ENCODE measurements at places on chromosomes 5 and 9.

DNA sequence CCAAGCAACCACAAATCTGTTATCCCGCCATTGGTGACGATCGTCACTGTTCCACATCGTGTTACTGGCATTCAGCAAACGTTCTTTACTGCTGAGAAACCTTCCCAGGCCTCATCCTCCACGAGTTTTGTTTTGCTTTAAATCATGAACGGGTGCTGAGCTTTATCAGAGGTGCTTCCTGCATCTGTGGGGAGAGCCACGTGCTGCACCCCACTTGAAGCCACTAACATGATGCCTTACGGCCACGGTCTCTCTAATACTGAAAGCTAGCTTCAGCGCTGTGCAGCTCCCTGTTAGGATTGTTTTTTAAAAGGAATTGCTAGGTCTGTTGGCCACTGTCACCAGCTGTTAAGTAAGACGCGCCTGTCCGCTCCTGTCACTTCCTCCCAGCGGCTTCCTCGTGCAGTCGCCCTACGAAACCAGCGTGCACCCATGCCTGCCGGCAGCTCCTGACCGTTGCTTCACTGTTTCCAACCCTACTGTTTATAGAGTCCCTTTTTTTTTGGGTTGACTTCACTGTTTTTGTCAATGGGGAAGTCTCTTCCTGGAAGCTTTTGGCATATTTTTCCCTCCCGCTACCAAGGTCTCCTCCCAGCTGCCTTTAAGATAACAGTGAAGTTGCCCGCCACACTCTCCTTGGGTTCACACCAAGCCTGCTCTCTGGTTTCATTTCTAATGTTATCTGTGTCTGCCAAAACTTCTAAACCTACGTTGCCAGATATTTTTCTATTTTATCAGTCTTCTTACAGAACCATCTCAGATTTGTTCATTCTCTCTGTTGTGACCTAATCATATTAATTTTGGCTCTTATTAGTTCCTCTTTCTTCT, 20.3 kb downstream of the LPCAT1 start:
- no peak for DNase-seq

- no peak for DNase-seq
Measured at GRCh38 chr5:168424594-168425323, 61.5 kb upstream of the RARS1 start.

DNA sequence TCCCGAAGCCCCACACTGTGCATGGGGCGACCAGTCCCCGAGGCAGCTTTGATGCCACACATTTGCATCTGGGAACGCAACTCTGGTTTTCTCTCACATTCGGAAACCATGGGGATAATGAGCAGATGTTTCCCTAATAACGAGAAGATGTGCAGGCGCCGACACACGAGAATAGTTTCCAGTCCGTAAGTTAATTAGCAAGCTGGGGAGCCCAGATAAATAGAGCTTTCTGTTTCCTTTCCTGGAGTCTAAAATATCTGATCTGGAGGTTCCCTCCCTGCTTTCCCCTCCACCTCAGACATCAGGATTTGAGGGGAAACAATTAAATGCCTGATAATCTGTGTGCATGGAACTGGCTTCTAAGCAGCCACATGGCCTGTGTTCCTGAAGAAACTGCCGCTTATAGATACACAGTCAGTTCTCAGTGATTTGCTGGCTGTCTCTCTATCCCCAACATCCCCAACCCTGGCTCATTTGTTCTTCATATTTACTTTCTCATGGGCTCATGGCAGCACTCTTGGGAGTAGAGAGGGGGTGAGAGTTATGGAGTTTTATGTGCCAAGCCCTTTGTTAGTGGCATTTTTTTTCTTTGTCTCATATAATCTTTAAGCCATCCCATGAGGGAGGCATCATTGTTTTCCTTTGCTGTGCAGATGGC, 62.8 kb downstream of the PDZD2 start:
- DNase-seq, result no peak

- DNase-seq, result no peak
Measured at GRCh38 chr9:77769246-77769645, 121.1 kb upstream of the GNA14 start.

DNA sequence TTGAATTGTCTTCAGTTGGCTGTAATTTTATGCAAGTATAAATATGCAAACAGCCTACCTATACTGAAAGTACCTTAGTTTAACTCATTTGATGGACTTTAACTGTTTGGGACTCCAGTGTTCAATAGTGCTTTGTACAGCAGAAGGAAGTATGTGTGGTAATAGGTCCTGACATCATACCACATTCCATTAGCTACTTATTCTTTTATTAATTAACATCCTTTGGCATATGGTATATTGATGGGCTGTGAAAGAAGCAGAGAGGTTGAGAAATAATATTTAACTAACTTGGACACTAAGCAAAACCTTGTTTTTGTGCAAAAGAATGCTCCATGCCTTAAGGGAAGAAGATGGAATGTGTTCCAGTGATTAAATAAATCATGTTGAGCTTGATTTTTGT, 97.6 kb upstream of the SEMA6A start:
- no peak for DNase-seq

GRCh38 chr9:125919565-125919964, 172.4 kb downstream of the PBX3 start:
- no peak for DNase-seq

DNA sequence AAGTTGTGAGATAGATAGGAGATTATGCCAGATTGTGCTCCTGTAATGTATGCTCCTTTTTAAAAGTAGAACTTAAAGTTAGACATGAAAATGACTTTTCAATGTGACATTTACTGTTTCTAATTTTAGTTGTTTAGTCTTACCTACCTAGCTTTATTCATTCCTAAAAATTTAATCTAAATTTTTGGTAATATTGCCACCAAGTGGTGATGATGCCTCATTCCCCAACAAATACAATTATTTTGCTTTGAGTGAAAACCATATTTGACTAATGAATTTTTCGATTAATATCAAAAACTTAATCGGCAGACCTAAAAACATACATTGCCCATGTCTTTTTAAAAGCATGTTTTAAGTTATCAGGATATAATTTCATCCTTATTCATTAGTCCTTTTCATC, 25.6 kb downstream of the PPWD1 start:
- no peak for DNase-seq

- DNase-seq, result no peak
Measured at GRCh38 chr5:131384616-131385214, 120.9 kb downstream of the CDC42SE2 start.

GRCh38 chr5:39489263-39489662, 64.5 kb upstream of the DAB2 start:
- DNase-seq, result no peak

DNA sequence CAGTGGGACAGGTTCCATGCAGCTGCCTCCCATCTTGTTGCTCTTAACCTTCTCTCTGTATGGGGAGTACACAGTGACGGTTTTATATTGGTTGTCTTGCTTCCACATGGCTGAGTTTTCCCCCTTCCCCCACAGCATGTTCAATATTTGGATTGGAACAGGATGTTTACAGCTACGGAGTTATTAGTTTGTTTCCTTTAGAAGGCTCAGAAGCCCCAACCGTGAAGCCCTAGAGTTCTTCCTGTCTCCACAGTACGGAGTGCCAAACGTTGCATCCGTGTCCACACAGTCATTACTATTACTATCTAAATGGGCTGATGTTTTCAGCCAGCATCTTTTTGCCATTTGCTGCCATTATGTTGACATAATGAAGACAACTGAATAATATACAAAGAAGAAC, 277.5 kb downstream of the MARCHF11 start:
- DNase-seq, result no peak

GRCh38 chr5:91255396-91256141, 127.5 kb downstream of the ARRDC3 start:
- no peak for DNase-seq

DNA sequence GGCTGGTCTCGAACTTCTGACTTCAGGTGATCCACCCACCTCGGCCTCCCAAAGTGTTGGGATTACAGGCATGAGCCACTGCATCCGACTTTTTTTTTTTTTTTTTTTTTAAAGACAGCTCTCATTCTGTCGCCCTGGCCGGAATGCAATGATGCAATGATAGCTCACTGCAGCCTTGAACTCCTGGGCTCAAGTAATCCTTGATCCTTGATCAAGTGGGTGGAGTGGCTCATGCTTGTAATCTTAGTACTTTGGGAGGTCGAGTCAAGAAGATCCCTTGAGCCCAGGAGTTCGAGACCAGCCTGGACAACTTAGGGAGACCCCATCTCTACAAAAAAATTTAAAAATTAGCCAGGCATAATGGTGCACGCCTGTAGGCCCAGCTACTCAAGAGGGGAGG, 8.1 kb downstream of the SEC24A start:
- no peak for DNase-seq

GRCh38 chr5:103060424-103060954, 59.4 kb downstream of the GIN1 start:
- DNase-seq, result no peak

GRCh38 chr9:38256461-38256860, 136.0 kb upstream of the ALDH1B1 start:
- no peak for DNase-seq

DNA sequence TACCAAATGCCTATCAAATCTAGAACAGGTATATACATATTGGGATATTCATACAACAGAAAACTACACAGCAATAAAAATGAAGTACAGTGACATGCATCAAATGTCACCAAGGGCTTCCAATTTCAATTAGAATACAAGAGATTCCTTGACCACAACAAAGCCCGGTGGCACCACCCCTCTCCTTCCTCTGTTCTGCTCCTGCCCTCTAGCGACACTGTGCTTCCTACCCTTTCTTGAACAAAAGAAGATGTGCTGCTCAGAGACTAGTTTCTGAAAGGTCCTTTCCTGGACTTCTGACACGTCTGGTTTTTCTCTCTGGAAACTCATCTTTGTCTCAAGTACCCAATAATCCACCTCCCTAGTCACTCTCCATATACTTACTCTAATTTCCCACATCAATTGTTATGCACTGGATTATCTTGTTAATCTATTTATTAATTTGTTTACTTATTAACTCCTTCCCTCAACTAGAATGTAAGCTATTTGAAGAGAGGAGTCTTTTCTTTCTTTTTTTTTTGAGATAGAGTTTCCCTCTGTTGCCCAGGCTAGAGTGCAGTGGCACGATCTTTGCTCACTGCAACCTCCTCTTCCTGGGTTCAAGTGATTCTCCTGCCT, 70.4 kb upstream of the CTSV start:
- no peak for DNase-seq

GRCh38 chr9:91354881-91355280, 6.8 kb downstream of the AUH start:
- no peak for DNase-seq

DNA sequence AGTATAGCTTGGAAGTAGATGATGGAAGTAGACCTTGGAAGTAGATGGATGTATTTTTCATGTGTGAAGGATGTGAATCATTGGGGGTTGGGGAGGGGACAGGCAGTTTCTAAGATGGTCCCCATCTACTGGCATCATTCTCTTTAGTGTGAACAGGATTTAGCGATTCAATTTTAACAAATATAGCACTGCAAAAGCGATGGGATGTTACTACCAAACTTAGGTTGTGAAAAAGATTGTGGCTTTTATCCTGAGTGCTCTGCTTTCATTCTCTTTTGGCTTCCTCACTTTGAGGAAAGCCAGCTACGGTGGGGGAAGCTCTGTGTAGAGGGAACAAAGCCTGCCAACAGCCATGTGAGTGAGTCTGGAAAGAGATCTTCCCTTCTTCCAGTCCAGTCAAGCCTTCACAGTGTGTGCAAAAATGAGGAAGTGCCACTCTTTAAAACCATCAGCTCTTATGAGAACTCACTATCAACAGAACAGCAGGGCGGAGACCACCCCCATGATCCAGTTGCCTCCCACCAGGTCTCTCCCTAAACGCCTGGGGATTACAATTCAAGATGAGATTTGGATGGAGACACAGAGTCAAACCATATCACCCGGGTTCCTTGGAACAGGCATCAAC, 441.4 kb downstream of the SH3GL2 start:
- DNase-seq, result no peak

DNA sequence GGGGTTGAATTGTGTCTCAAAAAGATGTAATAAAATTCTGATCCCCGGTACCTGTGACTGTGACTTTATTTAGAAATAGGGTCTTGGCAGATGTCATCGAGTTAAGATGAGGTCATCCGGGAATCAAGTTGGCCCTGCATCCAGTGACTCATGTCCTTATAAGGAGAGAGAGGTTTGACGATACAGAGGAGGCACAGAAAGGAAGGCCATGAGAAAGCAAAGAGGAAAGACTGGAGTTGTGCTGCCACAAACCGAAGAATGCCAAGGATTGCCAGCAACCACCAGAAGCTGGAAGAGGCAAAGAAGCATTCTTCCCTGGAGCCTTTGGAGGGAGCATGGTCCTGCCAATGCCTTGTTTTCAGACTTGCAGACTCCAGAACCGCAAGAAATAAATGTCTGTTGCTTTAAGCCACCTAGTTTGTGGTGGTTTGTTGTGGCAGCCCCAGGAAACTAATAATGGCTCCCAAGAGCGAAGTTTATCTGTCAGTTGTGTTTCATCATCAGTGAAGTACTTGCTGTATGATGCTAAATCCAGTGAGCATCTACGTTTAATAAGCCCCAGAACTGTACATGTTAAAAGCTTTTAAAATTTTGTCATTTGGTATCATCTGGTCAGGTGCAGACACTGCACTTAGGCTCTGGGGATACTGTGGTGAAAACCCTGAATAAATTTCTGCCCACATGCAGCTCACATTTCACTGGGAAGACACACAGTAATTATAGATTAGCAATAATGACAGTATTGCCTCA, 114.8 kb downstream of the TLE4 start:
- no peak for DNase-seq

GRCh38 chr9:105854026-105854782, 159.9 kb downstream of the TMEM38B start:
- DNase-seq, result no peak

- no peak for DNase-seq
Measured at GRCh38 chr9:120303519-120303918, 276.4 kb downstream of the CDK5RAP2 start.

- no peak for DNase-seq
Measured at GRCh38 chr9:4519604-4520003, 29.3 kb downstream of the SLC1A1 start.

GRCh38 chr5:130227699-130228098, 323.4 kb downstream of the CHSY3 start:
- DNase-seq, result no peak

DNA sequence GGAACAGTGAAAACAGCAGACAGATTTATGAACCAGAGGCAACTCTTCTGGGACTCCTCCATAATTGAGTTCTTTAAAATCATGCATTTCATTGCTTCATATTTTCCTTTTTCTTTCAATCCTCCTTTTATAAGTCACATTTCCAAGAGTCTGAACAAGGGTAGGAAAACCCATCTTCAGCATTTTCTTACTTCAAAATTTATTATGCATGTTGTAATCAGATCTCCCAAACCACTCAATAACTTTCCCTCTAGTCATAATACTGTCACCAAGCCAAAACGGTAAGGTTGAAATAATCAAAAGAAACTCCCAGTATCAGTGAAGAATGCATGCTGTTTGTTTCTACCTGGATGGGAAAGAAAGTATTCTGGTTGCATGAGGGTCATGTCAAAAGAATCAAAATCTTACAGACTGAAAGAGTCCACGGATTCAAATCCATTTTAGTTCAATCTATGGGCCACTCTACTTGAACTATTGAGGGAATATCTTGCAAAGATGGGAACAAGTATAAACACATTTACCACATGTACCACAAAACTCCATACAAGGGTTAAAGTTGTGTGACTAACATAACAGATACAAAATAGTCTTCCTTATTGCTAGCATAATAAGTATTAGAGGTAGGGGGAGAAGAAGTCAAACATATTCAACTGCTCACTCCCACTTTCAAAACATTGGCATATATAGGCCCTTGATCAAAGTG, 797.3 kb downstream of the MAT2B start:
- DNase-seq, result no peak

GRCh38 chr9:17462869-17463464, 115.9 kb upstream of the SH3GL2 start:
- no peak for DNase-seq

GRCh38 chr9:137194909-137195308, 5.6 kb downstream of the TPRN start:
- no peak for DNase-seq
